ENCODE measurements at places on chromosomes 5 and 9.

DNA sequence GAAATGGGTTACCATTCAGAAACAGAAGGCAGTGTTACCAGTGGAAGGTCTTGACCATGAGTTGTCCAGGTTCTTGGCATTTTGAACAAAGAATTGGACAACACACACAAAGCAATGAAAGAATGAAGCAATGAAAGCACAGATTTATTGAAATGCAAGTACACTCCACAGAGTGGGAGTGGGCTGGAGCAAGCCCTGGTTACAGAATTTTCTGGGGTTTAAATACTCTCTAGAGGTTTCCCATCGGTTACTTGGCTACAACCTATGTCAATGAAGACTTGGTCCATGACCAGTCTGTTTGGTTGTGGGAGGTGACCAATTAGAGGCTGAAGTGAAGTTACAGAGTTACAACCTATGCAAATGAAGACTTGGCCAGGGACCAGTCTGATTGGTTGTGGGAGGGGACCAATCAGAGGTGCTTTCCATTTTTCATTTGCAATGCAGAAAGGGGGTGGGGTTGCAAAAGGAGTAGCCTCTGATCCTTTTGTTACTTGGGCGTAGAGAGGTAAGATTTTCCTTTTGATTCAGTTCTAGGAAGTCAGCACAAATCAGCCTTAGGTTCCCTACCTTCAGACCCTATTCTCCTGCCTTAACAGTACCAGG lies 71.7 kb upstream of the SPRY4 start:
- no peak for DNase-seq

DNA sequence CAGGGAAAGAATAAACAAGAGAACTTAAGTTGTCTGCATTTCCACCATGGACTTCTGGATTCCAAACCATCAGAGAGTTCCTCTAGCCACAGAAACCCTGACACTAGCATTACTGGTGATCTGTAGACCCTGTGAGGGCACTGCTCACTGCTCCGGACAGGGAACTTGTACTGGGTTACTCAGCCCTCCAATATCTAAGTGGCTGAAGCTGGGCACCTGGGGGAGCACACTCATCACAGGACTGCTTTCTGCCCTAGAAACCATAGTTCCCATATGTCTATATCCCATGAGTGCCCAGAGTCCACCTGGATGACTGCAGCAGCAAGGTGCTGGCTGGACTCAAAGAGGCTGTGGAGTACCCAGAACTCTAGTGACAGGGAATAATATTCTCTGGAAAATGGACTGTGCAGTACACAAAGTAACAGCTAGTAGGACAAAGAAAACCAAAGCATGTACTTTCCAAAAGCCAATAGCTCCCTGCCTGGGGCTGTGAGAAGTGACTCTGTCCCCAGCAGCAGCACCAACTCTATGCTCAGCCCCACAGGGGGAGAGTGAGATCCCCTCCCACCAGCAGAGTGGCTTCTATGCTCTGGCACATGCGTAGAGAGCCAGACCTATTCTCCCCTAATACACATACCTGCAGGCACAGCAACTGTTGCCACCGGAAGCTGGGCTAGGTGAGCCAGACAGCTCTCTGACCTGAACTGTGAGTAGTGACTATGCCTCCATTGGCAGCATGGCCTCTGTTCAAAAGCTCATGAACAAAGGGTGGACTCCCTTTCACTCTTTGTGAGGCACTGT lies 472.9 kb upstream of the FTMT start:
- no peak for DNase-seq

- DNase-seq, result no peak
These were observed 10.7 kb downstream of the OTULIN start for GRCh38 chr5:14674983-14675854.

GRCh38 chr5:137470921-137471220 lies 28.3 kb downstream of the SPOCK1 start:
- DNase-seq, result no peak

GRCh38 chr5:5978501-5979376 lies 399.6 kb downstream of the MED10 start:
- no peak for DNase-seq

DNA sequence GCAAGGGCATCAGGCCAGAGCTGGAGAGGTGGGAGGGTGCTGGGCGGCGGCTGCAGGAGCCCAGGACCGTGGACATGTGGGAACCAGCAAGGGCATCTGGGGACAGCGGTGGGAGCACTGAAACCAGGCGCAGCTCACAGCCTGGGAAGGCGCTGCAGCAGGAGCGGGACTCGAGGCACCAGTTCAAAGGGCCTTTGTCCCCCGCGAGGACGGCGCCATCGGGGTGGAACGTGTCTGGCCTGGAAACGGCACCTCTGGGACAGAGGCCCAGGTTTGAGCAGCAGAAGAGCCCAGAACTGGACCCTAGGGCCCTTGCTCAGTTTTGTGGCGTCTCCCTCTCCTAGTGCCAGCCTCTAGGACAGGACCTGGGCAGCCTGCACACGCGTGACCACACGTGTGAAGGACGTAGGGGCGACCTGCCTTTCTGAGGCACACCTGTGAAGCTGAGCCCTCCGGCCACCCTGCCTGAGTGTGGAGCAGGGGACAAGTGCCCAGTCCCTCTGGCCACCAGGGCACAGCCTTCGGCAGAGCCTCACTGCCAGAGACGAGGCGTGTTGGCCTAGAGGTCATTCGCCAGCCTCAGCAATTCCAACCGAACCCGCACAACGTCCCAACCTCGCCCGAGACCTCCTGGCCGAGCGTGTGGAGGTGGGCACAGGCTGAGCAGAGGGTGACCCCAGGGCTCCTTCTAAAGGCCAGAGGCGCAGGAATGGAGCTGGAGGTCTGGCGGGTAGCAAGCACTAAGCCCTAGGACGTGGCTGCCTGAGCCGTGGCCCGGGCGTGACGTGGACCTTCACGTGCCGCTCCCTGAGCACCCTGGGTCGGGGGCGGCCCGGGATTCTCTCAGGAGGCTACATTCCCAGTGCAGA lies 2.2 kb upstream of the TMEM210 start:
- no peak for DNase-seq

GRCh38 chr9:6907772-6908381 lies 150.1 kb downstream of the KDM4C start:
- DNase-seq, result no peak

DNA sequence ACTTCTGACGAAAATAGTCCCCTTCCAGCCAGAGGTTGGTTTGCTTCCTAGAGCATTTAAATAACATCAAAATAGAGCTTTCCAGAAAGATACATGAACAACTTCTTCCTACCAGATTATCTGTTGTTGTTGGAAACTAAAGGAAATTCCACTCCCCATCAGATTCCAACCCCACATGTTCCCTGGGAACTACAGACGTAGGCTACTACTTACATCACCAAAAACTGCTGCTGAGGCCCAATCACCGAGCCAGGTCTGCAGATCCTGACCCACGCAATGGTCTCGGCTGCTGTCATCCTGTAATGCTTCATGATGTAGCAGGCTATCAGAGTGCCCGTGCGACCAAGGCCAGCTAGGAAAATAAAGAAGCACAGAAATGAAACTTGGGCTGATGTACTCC lies 73.4 kb downstream of the HABP4 start:
- peak; percentile 60 for DNase-seq

- DNase-seq, result no peak
These were observed 52.7 kb downstream of the PRR16 start for GRCh38 chr5:120516805-120517204.

DNA sequence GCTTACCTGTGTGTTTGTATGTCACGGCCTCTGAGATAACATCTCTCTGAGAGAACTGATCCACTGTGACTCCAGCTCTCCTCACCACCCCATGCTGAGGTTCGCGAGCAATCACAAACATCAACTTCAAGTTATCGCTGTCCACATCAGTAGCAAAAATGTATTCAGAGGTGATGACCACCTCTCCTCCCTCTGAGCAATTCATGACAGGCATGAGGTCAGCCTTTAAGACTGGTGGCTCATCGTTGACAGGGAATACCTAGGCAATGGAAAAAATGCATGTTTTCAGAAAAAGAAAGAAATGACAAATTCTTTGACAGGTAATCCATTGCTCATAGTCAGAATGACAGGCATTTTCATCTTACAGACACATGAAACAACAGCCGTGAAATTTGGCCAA lies 90.3 kb upstream of the CER1 start:
- DNase-seq, result no peak

- DNase-seq, result no peak
These were observed 220.2 kb downstream of the PLK2 start for GRCh38 chr5:58239731-58240130.

DNA sequence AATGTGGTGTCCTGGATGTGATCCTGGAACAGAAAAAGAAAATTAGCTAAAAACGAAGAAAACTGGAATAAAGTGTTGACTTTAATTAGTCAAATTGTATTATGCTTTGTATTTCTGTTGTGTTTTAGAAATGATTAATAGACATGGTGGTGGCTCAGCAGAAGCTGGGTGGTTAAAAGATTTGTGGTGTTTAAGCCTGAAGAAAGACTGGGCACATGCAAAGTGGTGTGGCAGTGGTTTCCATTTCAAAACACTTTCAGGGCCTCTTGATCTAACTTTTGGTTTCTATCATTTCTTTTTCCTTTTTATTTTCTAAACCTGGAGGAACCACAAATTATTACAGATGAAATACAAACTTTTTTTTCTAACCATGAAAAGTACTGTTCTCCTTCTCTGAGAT lies 44.1 kb downstream of the ADGRV1 start:
- DNase-seq, result no peak

DNA sequence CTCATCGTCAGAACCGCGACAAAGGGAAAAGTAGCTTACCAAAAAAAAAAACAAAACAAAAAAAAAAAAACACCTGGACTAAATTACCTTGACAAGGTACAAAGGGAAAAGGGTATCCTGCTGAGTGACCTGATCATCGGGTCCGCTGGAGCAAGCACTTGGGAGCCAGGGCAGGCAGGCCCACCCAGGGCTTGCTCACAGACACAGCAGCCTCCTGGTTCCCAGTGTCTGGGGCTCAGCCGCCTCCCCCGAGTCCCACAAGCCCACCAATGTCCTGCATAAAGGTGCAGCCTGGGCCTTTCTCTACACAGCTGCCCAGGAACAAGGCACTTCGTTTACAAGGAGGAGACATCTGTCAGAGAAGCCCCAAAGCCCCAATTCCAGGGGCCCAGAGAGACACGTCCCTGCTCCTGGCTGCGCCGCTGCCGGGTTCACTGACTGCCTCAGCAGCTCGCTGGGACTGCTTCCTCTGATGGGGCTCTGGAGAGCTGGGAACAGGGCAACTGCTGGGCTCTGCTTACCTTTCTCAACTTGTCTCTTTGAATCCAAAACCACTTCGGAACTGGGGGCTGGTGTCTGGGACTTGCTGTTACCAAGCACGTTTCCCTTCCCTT lies 63.4 kb downstream of the GOLM1 start:
- no peak for DNase-seq

DNA sequence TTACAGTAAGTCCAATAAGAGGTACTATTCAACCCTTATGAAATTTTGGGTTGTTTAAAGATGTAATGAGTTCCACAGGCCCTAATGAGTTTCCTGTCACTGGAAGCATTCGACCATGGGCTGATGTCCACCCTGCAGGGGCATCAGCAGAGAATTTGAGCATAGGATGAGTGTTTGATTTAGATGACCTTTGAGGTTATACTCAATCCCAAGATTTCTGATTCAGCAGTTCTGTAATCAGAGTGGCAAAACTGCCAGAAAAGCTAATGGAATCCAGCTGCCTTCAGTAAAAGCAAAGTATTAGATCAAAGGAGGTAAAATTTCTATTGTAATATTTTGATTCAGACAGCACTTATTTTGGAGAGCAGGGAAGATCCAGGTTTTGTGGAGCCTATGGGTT lies 68.3 kb downstream of the COX7C start:
- DNase-seq, result no peak

- no peak for DNase-seq
These were observed 184.1 kb downstream of the CCDC192 start for GRCh38 chr5:127887282-127887681.

GRCh38 chr5:115374057-115374775 lies 77.8 kb upstream of the CCDC112 start:
- DNase-seq, result no peak

DNA sequence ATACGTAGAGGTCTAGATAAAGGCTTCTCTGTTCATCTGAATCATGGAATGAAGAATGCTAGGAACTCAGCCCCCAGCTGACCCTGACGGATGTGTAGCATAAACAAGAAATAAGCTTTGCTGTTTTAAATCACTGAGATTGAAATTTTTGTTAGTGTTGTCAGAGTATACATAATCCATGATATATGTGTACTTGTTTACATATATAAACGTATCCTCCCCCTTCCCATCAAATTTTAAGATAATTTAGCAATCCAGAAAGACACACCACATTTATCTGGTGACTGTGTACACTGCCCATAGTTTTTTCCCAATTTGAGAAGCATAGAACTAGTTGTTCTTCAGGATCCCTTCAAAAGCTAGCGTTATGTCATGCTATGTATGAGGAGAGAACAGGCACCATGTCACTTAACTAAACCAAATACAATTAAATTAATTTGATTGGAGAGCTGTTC lies 80.8 kb upstream of the OSMR start:
- DNase-seq, result no peak

DNA sequence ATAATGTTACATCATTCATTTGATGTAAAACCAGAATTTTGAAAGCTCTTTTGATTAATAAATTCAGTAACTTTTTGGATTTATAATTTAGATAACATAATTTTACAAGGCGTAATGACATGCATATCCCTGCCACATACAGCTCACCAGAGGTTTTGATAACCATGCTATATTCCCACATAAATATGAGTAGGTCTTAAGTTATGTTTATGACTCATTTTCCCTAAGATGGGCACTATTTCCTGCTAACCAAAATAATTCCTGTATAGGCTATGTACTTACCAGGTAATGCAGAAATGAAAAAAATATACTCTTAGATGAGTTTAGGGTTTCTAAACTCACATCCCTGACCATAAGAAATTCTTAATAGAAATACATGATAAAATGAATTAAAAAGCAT lies 93.9 kb upstream of the EDIL3 start:
- no peak for DNase-seq

GRCh38 chr9:111597852-111598732 lies 1.4 kb downstream of the PTGR1 start:
- DNase-seq, result no peak

DNA sequence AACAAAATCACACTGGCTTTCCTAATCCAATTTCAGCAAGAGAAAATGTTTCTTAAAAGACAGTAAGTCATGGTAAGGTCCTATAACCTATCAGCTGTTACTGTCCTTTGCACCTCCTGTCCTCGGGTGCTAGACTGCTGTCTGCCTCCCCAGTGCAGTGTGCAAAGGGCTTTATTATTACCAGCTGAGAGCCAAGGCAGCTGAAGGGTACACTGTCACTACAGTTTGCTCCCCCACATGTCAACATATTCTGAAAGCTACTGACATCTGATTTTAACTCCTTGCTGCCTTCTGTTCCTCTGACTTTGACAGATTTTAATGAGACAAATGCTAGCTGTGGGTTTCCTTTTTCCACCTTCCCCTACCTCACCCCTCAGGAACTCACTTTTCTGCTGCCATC lies 389.4 kb upstream of the SLC24A2 start:
- no peak for DNase-seq
